AG08395 (cell line): ENCODE measurements at places on chromosomes 3 and 15.

GRCh38 chr3:98508582-98508981 lies 11.1 kb downstream of the OR5K2 start:
- DNase-seq = no peak

DNA sequence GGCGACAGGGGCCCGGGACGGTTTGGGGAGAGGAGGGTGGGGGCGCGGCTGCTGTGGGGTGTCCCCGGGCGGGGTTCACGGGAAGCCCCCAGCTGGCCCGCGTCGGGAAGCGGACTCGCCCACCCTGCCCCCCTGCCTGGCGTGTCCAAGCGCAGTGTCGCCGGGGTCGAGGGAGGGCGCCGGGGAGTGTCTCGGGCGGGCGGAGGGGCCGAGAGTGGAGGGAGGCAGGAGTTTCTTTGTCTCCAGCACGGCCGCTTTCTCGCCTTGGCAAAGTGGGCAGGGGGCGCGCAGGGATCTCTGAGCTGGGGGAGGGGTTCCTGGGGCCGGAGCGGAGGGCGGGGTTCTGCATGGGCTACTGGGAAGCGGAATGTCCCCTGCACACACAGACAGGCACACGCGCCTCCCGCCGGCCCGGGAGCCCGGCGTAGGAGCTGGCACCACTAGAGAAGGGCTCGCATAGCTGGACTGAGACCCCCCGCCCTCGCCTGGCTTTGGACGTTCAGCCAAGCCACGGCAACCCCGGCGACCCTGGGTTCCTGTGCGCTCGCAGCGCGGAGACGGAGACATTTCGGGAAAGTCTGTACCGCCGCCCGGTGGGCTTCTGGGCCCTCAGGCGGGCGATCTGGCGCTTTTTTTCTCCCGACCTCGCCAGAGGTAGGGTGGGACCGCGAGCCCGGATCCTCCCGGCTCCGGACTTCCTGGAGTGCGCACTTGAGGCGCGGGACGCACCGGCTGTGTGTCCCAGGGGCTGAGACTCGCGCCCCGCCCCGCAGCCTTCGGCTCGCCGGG lies 822 bp downstream of the ST8SIA2 start:
- DNase-seq = peak; percentile 18

DNA sequence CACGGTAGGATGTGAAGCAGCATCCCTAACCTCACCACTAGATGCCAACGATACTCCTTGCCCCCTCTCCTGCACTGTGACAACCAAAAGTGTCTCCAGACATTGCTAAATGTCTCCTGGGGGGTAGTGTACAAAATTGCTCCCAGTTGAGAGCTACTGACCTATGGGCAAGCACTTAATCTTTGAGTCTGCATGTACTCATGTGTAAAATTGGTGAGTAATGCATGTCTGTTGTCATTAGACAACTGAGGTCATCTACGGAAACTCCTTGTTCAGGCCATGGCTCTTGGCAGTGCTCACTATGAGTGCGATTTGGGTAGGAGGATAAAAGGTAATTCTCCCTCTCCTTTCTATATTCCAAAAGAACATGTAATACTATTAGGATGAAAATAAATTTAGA lies 29.2 kb downstream of the PDHB start:
- peak; percentile 71 for DNase-seq

DNA sequence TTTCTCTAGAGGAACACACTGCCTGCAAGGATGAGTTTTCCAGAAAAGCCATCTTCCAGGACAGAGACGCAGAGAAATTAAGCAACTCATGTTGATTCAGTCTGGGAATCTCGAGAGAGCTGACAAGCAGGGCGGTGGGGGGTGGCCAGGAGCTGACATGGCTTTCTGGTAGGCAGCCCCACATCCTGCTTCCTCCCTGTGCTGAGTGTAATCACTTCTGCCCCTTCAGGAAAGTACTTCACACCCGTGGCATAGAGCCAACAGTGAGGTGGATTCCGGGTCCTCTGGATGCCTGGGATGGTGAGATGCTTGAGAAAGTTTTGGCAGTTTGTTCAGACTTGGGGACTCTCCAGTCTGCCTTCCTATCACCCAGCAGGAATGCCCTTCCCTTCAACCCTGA lies 221.1 kb downstream of the SLCO3A1 start:
- peak; percentile 23 for DNase-seq

- DNase-seq = no peak
Measured at GRCh38 chr3:153145454-153145853, 16.6 kb upstream of the RAP2B start.

- peak; percentile 29 for DNase-seq
Measured at GRCh38 chr15:50137893-50138292, 18.9 kb upstream of the ATP8B4 start.

DNA sequence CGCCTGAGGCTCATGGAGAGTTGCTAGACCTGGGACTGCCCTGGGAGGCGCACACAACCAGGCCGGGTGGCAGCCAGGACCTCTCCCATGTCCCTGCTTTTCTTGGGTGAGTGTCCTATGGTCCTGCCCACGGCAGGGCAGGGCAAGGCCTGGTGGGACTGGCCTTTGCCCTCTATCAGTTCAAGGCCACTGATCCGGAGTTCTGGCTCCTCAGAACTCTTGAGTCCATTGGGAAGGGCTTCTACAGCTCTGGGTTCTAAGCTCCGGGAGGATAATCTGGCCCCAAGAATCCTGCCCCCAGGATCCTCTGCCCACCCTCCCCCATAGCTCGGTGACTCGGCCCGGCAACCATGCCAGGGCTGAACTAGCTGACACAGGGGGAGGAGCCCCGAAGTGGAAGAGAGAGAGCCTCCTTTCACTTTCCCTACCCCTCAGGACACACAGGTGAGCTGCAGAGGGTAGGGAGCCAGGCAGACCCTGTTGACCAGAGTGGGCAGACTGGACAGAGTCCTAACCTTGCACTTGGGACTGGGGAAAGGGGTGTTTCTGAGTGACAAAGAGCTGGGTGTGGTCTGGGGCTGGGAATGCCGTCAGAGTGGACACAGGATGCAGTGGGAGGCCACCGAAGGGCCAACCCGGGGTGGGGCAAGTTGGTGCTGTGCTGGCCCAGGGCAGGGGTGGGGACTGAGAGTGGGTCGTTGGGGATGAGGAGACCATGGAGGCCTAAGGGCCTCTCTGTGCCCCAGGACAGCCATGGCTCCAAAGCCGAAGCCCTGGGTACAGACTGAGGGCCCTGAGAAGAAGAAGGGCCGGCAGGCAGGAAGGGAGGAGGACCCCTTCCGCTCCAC lies 664 bp downstream of the PARP3 start:
- peak; percentile 92 for DNase-seq

GRCh38 chr15:88630141-88630721 lies 8.6 kb upstream of the ISG20 start:
- DNase-seq = no peak

- DNase-seq = no peak
Measured at GRCh38 chr3:156583469-156583868, 28.6 kb upstream of the SSR3 start.

DNA sequence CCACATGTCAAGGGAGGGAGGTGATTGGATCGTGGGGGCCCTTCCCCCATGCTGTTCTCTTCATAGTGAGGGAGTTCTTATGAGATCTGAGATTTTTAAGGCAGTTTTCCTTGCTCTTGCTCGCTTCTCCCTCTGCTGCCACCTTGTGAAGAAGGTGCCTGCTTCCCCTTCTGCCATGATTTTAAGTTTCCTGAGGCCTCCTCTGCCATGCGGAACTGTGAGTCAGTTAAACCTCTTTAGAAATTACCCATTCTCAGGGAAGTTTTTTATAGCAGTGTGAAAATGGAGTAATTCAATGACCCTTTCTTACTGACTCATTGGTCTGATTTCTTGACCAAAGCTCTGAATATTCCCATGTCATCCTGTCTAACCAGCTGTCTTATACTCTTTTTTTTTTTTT lies 484.4 kb upstream of the TPRG1 start:
- peak; percentile 12 for DNase-seq

DNA sequence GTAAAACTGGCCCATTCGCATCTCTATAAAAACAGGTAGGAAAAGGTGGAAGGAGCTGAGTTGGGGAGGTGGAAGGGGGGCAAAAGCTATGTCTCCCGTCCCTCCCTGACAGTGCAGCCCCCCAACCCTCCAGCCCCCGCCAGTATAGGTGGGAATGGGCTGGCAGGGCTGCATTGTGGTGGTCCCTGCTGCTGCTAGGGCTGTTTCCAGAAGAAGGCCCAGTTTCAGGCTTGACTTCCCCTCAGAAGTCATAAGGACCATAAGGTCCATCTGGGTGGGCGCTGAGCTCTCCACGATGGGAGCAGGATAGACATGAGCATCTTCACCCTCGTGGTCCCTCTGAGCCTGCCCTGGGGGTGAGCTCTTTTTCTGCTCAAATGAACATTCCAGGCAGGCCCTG lies 44.2 kb downstream of the APBA2 start:
- no peak for DNase-seq

DNA sequence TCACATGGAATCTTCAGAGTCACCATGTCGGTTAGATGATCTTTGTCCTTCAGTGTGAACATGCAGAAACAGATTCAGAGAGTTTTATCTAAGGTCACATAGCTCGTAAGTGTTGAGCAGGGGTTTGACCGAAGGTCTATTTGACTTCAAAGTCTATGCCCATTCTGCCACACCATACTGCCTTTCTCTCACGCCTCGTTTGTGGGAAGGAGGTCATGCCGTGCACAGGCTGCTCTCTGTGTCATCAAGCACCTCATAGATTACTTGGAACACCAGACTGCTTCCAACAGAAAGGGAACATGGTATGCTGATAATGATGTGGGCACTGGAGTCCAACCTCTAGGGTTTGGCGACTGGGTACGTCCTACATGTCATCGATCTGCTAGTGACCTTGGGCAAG lies 128.8 kb downstream of the SV2B start:
- no peak for DNase-seq

- peak; percentile 9 for DNase-seq
Measured at GRCh38 chr3:160643994-160644393, 33.0 kb upstream of the ARL14 start.

DNA sequence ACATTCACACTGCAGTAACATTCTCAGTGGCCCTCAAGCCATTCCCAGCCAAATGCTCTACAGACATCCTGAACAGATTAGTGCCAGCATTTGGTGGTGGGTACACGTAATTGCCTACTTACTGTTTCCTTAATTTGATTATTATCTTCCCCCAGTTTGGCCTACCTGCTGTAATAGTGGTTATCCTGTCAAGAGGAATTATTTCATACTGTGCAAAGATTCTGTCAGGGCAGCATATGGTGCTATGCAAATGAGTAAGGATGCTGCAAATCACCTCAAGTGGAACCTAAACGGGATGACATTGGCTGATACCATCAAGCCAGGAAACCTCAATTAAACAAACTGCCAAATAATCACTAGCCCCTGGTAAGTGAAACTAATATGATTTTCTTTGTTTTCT lies 88.7 kb downstream of the SEMA6D start:
- DNase-seq = no peak

GRCh38 chr15:49286649-49287404 lies 116.8 kb downstream of the GALK2 start:
- DNase-seq = no peak

- peak; percentile 52 for DNase-seq
Measured at GRCh38 chr3:52507359-52507758, 12.2 kb downstream of the STAB1 start.

DNA sequence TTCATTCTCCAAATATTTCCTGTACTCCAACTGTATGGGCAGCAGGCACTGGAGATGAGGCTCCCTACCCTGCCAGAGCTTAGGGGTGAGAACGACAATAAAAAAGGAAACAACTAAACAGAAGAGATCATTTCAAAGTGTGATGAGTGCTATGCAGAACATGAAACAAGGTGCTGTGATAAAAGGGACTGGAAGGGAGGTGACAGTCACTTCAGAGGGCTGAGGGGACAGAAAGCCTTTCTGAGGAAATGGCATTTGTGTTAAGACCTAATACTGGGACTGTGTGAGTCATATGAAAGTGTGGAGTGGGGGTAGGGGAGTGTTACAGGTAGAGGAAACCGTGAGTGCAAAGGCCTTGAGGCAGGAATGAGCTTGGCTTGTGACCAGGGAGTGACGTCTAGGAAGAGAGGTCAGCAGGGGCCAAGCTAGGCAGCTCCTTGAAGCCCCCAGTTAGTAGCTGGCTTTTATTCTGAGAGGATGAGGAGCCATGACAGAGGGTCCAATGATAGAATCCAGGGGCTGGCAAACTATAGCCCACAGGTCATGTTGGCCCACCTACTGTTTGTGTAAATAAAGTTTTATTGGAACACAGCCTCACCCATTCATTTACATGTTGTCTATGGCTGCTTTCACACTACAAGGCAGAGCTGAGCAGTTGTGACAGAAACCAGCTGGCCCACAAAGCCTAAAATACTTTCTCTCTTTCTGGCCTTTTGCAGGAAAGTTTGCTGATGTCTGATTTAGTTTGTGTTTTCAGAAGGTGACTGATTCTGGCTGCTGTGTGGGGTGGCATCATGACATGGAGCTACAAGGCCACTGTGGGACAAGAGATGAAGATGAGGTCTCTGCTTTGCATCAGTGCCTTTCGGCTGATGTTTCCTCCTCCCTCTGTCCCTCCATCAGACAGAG lies 56.6 kb downstream of the LSM3 start:
- DNase-seq = no peak

GRCh38 chr3:25527801-25528200 lies 99.7 kb downstream of the RARB start:
- DNase-seq = peak; percentile 40

- no peak for DNase-seq
Measured at GRCh38 chr3:121794264-121794983, 40.4 kb downstream of the IQCB1 start.

DNA sequence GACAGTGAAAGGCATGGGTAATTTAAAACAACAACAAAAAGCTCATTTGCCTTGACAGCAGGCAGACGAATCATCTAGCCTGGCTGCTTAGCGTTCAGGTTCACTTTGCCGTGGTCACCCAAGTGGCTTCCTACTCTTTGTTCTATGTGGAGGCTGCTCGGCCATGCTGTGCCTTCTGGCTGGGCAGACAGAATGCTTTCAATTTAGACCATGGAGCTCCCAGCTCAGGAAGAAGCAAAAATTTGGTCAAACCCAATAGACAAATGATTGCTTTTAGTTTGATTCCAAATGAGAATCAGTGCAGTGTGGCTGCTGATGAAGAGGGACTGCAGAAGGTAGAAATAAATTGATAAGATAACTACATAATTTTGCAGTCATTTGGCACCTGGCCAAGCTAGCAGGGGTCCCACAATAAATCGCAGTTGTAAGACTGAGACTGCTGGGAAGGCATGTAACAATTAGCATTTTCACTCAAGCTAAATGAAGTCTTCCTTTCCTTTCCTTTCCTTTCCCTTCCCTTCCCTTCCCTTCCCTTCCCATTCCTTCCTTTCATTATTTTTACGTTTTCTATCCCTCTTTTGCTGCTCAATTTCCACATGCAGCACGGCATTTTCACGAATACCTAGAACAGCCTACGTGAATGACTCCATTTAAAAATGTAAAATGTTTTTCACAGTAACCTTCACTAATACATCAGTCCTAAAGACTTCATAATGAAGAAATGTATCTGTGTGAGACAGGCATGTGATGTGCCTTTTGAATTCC lies 360.4 kb upstream of the TGFBR2 start:
- no peak for DNase-seq

DNA sequence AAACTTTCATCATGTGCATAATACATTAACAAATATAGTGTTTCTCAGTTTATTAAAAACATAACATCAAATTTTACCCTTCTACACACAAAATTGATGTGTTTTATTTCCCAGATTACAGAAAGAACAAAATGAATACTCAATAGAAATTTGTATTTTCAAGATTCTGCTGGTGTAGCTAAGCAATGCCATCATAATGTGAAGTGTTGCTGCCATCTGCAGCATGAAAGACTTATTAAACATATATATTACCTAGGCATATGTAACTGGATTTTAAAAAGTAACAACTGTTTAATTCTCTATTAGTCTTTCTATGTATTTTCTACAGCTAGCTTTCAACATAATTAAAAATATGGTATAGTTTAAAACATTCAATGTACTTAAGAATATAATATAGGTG lies 27.5 kb downstream of the PLSCR5 start:
- peak; percentile 10 for DNase-seq

- no peak for DNase-seq
Measured at GRCh38 chr3:140758791-140759444, 81.1 kb downstream of the TRIM42 start.
